ENCODE measurements at places on chromosomes 2 and 18.

DNA sequence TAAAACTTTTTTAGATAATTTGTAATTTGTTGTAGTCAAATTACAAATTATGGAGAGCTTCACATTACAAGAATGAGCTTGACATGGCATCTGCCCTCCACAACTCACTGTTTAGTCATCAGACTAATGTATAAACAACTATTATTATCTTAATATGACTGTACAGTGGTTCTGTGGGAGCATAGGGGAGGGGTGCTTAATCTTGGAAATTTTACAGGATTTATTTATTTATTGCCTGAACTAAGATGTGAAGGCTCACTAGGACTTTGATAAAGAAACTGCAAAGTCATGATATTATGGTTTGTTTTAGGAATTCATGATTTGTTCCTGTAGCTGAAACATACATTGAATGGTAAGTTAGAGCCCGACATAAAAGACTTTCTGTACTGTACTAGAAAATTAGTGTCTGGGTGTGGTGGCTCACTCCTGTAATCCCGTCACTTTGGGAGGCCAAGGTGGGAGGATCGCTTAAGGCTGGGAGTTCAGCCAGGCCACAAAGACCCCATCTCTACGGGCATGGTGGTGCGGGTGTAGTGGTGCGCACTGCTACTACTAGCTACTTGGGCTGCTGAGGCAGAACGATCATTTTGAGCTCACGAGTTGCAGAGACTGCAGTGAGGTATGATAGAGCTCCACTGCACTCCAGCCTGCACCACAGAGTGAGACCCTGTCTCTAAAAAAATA lies 2.1 kb downstream of the MARCHF7 start:
- DNase-seq = no peak

- no peak for DNase-seq
These were observed 1.2 kb upstream of the SGPP2 start for GRCh38 chr2:222423186-222423585.

GRCh38 chr2:193985272-193985671 lies 1671.8 kb upstream of the SLC39A10 start:
- DNase-seq = no peak

DNA sequence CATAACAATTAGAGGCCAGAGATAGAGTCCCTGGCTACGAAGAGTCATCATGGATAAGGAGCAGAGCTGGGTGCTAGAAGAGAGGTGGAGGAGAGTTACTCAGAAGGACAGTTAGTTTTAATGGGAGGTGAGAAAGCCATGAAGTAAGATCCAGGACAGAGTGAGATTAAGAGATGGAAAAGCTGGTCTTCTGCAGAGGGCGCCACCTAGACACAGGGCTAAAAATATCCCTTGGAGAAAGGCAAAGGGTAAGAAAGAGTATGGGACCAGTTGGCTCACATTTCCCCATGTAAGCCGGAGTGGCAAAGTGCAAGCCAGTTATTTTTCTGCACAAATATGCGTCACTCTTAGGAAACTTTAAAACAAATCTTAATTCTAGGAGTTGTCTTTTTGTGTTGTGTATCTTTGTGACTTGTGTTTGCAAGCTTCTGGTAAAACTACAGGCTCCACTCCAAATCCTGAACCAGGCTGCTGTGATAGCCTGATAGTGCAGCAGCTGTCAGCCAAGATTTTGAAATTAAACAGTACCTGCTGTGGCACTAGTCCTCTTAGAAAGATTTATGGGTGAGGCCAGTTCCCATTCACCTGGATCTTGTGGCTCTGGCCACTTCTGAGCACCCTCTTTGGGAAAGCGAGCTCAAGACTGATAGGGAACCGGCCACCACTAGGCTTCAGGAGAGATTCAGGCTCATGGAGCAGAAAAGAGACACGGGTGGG lies 204.2 kb downstream of the TPGS2 start:
- no peak for DNase-seq

GRCh38 chr2:228104215-228104614 lies 77.3 kb downstream of the SPHKAP start:
- no peak for DNase-seq

GRCh38 chr2:156157670-156158069 lies 174.9 kb downstream of the NR4A2 start:
- DNase-seq = no peak

DNA sequence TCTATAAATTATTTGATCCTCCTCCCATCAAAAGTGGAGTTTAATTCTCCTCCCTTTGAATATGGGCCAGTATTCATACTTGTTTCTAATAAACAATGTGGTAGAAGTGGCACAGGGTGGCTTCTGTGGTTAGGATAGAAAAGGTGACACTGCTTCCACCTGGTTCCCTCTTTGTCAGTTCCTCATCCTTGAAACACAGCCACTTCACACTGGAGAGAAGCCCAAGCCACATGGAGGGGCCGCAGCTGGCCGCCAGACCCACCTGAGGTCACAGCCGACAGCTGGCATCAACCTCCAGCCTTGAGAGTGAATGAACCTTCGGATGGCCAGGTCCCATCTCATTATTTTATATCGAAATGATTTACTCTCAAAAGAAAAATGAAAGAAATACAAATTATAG lies 27.5 kb upstream of the SLC66A3 start:
- DNase-seq = no peak

- DNase-seq = no peak
These were observed 234.7 kb downstream of the C1D start for GRCh38 chr2:67828066-67828465.

GRCh38 chr2:6914828-6915227 lies 2.4 kb upstream of the RNF144A start:
- DNase-seq = no peak

- DNase-seq = no peak
These were observed 30.3 kb upstream of the ACYP2 start for GRCh38 chr2:54085069-54085468.

DNA sequence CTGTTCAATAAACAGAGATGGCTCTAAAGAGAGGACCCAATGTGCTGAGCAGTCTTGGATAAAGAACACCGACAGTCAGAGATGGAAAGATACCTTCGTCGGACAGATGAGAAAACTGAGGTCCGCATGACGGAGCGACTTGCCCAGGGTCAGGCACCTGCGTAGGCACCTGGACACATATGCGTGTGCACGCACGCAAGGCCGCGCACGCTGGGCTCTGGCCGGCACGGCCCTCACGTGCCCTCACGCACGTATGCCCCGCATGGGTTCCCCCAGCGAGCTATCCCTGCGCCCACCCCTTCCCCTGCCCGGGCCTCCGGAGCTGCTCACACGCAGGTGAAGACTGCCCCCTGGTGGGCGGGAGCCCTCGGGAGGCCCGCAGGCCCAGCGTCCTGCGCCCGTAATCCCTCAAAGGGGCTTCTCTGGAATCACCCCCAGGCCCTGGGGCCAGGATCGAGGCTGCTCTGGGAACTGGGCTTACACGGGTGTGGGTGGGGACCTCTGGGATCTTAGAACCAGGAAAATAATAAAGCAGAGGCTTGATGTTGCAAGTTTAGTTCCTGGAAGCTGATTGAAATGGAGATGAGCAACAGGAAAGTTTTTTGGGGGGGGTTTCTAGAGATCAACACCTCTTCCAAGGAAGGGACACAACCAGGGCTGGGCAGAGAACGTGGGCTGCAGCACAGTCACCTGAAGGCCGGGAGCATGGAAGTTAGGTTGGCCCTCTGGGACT lies 246.3 kb downstream of the TNS1 start:
- peak; percentile 44 for DNase-seq

- no peak for DNase-seq
These were observed 259.4 kb upstream of the ETAA1 start for GRCh38 chr2:67137699-67138098.

DNA sequence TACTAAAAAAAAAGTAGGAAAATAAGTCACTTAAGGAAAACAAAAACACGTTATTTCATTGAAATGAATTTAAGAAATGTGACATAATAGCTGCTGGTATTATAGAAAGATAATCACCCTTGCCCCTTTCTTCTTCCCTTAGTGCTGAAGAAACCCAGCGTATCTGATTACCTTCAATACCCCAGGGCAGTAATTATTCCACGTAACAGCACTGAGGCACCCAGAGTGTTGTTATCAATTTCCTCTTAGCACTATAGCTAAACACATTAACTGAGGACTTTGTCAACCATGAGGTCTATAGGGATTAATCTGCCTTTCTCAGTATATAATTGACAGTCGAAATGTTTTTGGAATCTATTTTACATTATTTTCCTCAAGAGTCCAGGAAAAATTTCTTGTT lies 180.0 kb upstream of the NXPH2 start:
- no peak for DNase-seq

DNA sequence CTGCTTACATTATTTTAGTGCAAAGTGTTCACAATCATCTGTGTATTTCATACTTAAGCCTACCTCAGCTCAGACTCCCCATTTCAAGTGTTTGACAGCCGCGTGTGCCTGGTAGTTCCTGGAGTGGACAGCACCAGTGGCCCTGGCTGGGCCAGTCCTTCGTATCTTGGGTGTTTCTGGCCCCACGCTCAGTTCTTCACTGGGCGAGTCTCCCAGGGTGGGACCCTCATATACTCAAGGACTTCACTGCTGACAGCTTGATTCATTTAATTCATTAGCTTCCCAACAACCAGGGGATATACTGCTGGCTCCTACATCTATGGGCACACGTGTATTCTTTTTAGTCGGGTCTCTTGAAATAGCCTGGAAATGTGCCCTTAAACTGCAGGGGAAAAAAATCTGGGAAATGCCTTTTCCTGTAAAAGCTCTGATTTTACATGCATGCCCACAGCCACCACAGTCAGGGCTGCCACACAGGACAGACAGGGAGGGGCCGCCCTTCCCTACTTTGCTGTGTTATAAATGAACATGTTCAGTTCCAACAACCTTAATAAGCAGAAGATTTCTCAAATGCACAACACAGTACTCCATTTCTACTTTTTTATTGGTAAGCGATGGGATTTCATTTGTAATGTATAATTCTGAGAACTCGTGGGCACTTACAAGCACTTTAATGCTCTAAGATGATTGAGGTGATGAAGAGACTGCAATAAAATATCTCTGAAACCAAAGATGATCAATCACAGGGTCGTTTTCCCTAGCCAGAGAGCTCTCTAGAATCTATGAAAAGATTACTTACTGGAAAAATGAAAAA lies 205.5 kb upstream of the REV1 start:
- no peak for DNase-seq

- DNase-seq = no peak
These were observed 159.7 kb downstream of the TFCP2L1 start for GRCh38 chr2:121125350-121125749.

DNA sequence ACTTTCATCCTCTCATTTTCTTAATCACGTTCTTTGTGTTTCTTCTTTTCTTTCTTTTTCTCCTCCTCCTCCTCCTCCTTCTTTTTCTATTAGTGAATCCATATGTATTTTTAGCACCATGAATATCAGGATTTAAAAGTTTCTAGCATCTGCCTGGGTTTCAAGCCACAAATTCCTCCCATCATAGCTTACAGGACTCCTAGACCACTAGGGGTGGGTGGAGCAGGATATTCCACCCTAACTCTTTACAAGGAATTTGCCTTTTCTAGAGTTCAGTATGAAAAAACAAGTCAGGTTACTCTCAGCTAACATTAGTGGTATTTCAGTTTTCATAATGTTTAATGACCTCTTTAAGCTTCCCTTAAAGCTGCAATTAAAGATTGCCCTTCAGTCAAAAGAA lies 19.1 kb upstream of the LRRTM1 start:
- DNase-seq = no peak

DNA sequence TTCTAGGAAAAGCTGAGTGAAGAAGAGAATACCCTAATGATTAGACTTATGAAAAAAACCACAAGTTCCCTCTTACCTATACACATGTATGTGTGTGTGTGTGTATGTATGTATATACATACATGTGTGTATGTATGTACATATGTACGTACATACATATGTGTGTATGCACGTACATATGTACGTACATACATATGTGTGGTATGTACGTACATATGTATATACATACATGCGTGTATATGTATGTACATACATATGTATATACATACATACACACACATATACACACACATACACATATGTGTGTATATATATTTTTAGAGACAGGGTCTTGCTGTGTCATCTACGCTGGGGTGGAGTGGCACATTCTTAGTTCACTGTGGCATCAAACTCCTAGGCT lies 53.6 kb downstream of the PRELID3A start:
- no peak for DNase-seq

DNA sequence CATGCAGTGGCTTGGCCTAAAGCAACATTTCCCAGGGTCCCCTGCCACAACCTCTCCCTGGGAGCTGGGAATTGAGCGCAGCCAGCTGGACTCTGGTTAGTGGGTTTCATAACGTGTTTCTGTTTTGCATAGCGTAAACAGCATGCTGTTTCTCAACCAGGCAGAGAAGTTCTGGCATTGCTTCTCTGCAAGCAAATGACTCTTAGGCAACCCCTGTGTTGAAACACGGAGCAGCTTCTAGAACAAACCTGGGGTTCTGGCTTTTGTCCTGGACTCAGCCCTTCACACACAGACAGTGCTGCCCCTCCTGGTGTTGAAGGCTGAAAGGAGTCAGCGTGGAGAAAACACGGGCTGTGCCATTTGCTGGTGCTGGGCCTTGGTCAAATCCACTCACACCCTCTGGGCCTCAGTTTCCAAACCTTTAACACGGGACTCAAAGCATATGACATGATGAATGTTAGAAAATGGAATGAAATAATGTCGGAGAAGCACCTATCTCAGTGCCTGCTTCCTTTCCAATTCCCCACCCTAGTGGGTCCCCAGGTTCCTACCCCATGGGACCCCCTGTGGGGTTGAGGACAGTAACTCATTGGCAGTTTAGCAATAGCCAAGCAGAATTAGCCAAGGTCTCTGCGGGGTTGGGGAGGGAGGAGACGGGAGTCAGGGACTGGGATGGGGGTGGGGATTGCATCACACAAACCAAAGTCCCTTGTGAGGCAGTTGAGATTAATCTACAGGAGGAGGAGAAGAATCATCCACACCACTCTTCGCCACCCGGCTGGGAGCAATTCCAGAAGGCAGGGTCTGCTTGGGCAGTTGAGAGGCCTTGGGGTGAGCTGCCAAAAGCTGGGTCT lies 30.2 kb upstream of the IL1R2 start:
- DNase-seq = no peak

DNA sequence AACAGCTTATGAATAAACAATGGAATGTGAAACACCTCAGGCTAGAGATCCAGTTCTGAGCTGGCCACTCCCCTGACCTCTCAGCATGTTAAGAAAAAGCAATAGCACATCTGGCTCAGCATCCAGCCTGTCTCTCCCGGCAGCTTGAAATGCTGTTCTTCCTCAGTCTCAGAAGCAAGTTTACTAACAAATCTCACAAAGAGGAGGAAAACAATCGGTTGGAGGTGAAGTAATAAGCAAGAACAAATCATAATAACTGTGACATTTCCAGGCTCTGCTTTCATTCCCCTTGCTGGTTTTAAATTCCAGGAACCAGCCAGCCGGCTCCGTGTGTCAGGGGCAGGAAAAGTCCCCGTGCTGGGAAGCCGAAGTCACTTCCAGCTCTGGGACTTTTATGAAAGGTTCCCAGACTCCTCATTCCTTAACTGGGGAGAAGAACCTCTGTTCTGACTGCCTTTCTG lies 133.9 kb upstream of the ARL4C start:
- no peak for DNase-seq
